GM10248 (cell line): ENCODE measurements at places on chromosomes 11 and 22.

DNA sequence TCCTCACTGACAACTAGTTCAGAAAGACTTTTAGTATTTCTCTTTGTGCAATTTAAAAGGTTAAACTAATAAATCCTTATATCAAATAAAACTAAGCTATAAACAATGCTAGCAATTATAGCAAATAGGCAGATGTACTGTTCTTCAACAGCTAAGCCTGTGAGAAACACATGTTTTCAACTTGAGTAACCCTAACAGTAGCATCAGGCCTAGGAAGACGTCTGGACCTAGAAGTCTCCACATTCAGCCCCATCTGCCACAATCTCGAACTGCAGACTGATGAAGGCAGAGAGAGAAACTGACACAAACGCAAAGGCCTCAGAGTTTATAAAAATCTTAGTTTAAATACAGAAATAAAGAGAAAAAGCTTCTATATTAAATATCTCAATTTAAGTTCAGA is 2.5 kb downstream of the ST13 start:
- DNase-seq = no peak

- DNase-seq = no peak
Observed at GRCh38 chr22:46262449-46263215, 511 bp downstream of the PKDREJ start.

DNA sequence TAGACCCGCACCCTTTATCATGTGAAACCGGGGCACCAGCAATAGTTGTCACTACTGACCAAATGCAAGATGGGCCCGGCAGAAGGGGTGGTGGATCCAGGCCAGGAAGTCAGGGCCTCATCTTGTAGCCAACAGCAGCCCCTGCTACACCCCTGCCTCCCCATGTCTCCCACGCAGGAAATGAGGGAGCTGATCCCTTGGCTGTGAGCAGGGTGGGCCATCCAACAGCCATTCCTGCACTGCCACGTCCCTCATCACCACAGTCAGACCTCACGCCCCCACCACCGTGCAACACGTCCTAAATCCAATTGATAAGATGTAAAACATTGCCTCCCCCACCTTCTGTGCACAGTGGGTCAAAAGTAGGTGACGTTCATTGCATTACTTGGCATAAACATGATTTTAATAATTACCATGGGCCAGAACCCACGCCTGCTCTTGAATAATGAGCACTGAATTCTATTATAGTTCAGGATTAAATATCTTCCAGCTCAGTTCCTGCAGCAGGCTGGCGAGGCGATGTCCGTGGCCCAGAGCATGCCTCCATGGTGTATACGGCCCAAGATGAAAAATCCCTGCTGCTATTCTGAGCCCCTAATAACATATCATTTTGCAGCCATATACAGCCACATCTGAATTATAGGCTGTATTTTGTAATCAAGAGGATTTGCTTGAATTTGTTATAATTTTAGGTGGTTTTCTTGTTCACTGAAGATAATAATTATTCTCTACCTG is 1373.8 kb downstream of the BRD1 start:
- DNase-seq = no peak

GRCh38 chr11:27820249-27820648 is 120.0 kb upstream of the BDNF start:
- DNase-seq = no peak

GRCh38 chr11:103281301-103281700 is 172.1 kb downstream of the DYNC2H1 start:
- no peak for DNase-seq

- no peak for DNase-seq
Observed at GRCh38 chr11:26971961-26972360, 22.0 kb upstream of the FIBIN start.

- DNase-seq = no peak
Observed at GRCh38 chr22:50465066-50465930, 9.5 kb downstream of the SBF1 start.

- DNase-seq = no peak
Observed at GRCh38 chr11:6855971-6856541, 6.8 kb upstream of the OR10A2 start.

GRCh38 chr11:16081382-16082094 is 274.8 kb downstream of the SOX6 start:
- DNase-seq = no peak

GRCh38 chr22:31094021-31094551 is 13.0 kb downstream of the SMTN start:
- DNase-seq = no peak

DNA sequence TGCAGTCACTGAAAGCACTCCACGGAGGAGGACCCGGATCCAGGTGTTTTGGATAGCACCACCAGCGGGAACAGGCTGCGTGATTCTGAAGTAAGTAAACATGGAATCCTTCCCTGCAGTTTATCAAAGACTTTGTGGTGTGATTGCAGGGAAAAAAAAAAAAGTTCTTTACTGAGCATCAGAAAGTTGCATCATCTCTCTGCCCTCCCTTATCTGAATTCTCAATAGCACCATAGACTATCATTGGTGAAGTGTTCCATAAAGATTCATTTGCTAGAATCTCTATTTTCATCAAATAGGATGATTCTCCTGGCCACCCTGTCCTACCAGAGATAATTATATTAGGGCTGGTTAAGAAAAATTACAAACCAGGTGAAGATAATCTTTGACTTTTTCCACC is 79.0 kb downstream of the SPON1 start:
- no peak for DNase-seq

DNA sequence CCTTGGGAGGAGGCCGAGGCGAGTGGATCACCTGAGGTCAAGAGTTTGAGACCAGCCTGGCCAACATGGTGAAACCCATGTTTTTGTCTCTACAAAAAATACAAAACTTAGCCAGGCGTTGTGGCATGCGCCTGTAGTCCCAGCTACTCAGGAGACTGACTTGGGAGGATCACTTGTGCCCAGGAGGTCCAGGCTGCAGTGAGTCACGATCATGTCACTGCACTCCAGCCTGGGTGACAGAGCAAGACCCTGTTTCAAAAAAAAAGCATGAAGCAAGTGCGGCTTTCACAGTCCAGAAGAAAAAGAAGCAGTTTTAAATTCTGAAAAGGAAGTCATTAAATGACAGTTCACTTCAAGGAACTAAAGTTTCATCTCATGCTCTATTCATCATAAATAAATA is 7.1 kb upstream of the LTO1 start:
- no peak for DNase-seq

GRCh38 chr22:43681731-43682360 is 130.3 kb downstream of the EFCAB6 start:
- DNase-seq = no peak

DNA sequence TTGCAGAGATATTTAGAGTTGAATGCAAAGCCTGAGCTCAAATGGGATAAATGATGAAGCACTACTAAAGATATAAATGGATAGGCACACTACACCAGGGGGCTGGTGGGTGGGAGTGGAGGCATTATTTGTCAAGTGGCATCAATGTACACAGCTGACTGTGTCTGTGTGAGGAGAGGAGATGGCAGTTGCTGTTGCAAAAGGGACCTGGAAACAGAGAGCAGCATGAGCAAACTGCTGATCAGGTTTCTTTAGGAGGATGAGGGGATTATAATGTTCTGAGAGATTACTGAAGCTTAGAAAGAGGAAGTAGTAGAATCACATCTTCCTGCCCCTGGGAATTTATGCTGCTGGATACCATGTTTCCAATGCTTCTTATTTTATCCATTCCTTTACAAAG is 39.4 kb upstream of the LIN7C start:
- DNase-seq = no peak

DNA sequence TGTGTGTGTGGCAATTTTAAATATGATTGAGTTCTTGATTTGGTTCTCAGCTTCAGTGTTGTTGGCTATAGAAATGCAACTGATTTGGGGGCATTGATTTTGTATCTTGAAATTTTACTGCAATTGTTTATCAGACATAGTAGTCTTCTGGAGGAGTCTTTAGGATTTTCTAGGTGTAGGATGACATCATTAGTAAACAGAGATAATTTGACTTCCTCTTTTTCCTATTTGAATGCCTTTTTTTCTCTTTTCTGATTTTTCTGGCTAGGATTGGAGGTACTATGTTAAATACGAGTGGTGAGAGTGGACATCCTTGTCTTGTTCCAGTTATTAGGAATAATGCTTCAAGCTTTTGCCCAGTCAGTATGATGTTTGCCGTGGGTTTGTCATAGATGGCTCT is 124.9 kb downstream of the MSANTD4 start:
- DNase-seq = no peak

DNA sequence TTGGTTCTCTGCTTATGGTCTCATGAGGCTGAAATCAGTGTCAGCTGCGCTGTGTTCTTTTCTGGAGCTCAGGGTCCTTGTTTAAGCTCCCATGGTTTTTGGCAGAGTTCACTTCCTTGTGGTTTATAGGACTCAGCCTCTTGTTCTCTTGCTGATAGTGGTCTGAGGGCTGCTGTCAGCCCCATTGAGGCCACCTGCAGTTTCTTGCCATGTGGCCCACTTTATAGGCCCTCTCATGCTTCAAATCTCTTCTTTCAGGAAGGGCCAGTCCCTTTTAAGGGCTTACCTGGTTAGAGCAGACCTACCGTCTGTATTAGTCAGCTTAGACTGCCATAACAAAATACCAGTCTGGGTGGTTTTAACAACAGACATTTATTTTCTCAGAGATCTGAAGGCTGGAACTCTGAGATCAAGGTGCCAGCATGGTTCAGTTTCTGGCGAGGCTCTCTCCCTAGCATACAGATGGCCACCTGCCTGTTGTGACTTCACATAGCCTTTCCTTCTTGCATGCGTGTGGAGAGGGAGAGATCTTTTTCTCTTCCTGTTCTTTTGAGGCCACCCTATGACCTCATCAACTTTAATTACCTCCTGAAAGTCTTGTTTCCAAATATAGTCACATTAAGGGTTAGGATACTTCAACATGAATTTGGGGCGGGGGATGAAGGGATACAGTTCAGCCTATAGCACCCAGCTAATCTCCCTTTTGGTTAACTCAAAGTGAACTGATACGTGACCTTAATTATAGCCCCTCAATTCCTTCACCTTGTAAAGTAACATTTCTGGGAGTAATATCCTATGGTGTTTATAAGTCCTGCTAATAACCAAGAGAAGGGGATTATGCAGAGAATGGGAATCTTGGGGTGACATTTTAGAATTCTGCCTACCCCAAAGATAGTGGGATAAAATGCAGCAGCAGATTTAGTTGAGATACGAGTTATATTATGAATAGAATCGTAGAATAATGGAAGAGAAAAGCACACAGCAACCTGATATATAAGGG is 131.8 kb downstream of the UVRAG start:
- no peak for DNase-seq

DNA sequence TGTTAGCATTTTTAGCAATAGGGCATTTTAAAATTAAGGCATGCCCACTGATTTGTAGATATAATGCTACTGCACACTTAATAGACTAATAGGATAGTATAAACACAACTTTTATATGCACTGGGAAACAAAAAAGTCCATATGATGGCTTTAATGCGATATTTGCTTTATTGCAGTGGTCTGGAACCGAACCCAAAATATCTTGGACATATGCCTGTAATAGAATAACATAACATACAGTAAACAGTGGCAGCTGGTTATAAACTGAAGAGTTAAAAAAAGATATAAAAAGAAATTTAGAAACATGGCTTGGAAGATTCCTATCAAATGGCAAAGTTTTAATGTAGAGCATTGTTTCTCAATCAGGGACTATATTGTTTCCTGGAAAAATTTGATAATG is 111.9 kb downstream of the KIF18A start:
- no peak for DNase-seq

- no peak for DNase-seq
Observed at GRCh38 chr11:58628446-58628845, 6.0 kb downstream of the CNTF start.

- no peak for DNase-seq
Observed at GRCh38 chr11:16787035-16787742, 48.7 kb downstream of the C11orf58 start.

- DNase-seq = no peak
Observed at GRCh38 chr11:95364324-95365295, 133.6 kb upstream of the SESN3 start.

DNA sequence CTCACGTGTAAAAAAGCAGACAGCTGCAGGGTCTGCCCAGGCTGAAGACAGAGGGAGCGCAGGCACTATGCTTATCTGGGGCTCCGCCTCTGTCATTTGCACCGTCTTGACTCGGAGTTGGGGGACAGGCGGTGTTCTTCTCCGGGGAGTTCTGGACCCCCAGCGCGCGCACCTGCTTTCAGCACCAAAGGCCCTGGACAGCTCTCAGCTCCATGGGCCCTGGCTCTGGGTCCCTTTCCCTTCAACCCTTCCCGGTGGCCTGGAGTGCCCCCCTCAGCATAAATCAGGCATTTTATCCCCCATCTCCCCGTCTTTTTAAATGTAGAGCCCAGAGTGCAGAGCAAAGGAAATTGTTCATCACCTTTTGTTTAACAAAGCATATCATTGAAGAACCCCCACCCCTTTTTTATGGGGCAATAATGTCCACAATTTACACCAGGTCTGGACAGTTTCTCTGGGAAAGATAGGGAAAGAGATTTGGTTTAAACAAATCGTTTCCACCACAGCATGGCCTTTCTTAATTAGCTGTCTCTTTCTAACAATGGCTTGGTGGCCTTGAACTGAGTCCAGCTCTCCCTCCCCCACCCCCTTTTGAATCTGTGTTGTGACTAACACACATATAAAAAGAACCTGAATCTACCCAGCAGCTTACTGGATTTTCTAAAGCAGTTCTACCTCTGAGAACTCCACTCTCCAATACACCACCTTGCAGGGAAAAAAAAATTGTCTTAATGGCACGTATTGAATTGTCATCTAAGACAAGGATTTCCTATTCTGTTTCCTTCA is 1.7 kb downstream of the SEZ6L start:
- DNase-seq = no peak

DNA sequence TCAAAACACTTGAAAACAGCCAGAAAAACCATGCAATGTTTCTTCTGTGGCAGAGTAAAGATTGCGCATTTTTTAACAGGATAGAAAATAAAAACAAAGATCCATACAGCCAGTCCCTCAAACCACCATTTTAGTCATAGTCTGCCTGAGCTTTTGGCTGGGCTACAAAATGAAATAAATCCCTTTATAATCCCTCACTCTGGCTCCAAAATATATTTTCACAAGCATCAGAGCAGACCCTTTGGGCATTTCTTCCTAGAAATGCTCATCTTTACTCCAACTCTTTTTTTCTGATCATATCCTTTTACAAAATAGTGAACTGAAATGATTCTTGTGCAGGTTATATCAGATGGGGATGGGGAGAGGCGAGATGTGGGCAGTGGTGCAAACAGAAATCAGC is 31.8 kb upstream of the LMO2 start:
- no peak for DNase-seq

DNA sequence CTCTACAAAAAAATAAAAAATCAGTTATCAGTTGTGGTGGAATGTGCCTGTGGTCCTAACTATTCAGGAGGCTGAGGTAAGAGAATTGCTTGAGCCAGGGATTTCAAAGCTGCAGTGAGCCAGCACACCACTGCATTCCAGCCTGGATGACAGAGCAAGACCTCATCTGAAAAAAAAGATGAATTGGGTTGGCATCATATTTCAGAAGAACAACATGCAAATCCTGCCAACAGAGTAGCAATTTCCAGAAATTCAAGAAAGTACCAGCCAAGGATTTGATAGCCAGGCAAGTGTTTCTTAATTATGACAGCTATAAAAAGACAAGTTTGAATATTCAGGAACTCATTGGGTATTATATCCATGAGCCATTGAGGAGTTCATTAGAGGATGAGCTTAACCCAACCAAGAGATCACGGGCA is 75.2 kb downstream of the USP47 start:
- DNase-seq = no peak
